ENCODE measurements at places on chromosomes 3 and 15. TPM values are rescaled to one million over a fixed set of nuclear protein-coding genes. Genes with fewer than 3 reads are reported as not detected.

The CLRN1 gene
- not detected for total RNA-seq

The MED12L gene
- not detected for total RNA-seq

The CHST13 gene
- not detected for total RNA-seq

The PCSK6 gene
- total RNA-seq: 0.52 TPM

The GJD2 gene
- not detected for total RNA-seq

The ZBTB47 gene
- 28.9 TPM for total RNA-seq

The NRROS gene
- 1.0 TPM for total RNA-seq

The TRH gene
- not detected for total RNA-seq

The GOLGA6L7 gene
- total RNA-seq: not detected

The ZMYND10 gene
- total RNA-seq: 1.3 TPM

The OSBPL10 gene
- total RNA-seq: 48.2 TPM

DNA sequence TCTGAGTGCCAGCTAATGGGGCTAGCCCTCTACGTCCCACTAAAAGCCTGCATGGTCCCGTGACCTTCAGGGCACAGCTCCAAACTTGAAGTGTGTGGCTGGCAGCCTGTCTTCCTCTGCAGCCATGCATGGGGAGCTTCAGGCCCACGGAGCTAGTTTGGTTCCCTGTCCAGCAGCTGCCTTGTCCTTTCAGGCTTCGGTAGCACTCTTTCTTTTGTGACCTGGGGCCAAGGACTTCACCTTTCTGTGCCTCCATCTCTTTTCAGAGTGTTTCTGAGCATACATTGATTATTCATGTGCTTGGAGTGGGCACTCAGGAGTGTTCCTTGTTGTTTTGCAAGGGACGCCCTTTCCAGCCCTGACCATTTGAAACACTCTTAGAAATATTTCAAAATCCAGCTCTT, 155.2 kb downstream of the DNAJB8 start:
- no peak for DNase-seq

DNA sequence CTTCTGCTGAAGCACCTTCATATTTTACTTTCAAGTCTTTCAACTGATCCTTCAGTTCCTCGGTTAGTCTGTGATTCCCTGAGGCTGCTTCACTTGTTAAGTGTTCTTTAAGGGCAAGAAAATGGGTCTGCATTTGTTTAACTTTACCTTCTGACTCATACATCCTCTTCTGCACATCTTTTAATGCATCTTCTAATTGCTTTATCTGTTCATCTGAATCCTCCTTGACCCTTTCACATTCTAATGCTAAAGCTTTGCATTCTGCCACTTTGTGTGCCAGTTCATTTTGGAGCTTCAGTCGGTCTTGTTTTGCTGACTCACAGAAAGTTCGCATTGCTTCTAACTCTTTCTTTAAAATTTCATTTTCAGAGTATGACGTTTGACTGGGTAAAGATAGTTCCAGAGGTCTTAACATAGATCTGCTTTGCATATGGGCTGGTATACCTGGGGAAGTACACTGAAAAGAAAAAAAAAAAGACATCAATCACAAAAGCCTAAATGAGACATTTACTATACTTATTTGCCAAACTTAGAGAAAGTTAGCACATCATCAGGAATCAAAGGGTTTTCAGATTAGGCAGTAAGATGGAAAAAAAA, 94.3 kb downstream of the UACA start:
- DNase-seq: no peak

DNA sequence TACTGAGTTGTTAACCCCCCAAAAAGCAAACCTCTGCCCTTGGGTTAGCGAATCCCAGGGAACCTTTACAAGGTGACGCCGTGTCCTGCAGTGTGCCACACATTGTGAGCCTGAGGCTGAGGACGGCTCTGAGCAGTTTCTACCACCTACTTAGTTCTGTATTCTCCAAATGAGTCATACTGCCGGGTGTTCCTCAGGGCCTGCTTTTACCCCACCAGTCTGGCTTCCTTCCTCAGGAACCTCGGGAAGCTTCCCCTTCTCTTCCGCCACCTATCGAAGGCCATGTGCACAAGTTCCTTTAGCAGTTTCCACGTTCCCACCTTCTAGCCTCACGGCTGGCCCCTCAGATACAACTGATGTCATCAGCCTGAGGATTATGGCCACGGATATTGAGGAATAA, 384.0 kb upstream of the TPM1 start:
- peak; percentile 12 for DNase-seq

DNA sequence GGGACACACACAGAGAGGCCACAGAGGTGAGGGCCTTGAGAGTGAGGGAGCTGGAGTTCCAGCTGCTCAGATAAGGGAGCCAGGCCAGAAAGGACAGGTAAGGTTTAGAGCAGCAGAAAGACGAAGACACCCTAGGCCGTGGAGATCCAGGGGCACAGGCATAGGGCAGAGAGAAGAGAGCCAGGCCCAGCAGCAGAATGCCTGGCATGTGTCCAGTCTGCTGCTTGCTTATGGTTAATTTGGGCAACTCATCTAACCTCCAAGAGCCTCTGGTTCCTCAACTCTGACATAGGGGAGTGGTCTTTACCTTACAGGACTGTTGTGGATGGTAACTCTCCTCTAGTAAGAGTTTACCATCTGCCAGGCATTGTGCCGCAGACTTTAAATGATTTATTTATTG, 35.9 kb downstream of the STARD5 start:
- no peak for DNase-seq

- DNase-seq: no peak
These were observed 322.6 kb upstream of the TLE3 start for GRCh38 chr15:70420086-70420947.

DNA sequence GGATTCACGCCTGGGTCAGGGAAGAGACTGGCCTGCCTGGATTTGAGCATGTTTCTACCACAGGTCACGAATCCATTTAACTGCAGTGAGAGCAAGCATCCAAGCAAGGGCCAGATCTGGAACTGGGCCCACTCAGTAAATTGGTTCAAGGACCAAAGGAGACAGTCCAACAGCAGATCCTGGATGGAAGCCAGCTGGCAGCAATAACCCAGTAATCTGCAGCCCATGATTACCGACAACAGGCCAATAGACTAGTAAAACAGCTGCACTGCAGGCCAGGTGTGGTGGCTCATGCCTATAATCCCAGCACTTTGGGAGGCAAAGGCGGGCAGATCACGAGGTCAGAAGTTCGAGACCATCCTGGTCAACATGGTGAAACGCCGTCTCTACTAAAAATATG, 11.8 kb downstream of the SAMD7 start:
- DNase-seq: no peak

DNA sequence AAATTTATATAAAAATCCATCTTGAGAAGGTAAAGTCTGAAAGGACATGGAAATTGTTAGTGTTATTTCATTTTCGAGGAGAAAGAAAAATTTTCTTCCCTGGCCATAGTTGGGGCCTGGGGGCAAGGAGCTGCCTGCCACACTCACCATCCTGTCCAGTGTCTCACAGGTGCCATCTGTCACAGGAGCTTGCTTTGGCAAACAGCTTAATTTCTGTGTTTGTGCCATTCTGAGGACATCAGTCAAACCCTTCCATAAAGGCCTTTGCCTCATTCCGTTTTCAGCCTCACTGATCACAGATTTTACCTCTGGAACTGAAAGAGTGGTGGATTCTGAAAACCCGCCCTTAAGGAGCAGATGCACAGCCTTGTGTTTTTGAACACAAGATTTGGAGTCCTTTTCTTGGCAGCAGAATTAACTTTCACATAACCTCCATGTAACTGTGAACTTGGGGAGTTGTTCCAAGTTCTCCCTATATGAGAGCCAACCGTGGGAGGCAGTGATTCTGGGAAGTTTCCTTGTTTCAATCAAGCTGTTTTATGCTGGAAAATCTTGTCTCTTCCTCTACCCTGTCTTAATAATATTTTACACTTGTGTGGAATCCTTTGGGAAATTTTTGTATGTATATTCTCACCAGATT, 254.7 kb downstream of the CACNA2D3 start:
- DNase-seq: no peak

- DNase-seq: no peak
These were observed 30.6 kb upstream of the FAM107A start for GRCh38 chr3:58607816-58608215.

DNA sequence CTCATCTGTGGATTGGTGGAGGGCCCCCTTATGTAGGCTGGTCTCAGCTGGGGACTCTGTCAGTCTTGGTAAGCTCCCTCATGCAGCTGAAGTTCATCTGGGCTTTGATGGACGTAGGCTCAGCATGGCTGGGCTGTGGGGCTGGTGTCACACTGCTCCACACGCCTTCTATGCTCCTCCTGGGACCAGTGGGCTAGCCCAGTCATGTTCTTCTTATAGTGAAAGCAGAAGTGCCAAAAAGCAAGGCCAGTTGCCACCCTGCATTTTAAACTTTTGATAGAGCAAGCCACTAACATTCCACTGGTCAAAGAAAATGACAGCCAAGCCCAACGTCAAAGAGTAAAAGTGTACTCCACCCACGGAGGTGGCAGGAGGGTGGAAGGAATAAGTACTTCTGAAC, 165.5 kb downstream of the MEX3B start:
- DNase-seq: no peak

All from LHCN-M2 (cell line).